ENCODE measurements at places on chromosomes 12 and 14. TPM values are rescaled to one million over a fixed set of nuclear protein-coding genes. Genes with fewer than 3 reads are reported as not detected.

- H3K4me3 ChIP-seq = no peak overlapping the region
- H3K4me1 ChIP-seq = peaks cover 62% of the 10 kb centered on the region
- DNase-seq = no peak
- H3K27ac ChIP-seq = peak overlapping the region; percentile 57
Measured at GRCh38 chr14:69674546-69675244, 63.3 kb downstream of the SUSD6 start.

GRCh38 chr12:27060740-27061139, 21.6 kb downstream of the C12orf71 start:
- H3K27me3 ChIP-seq = no peaks in the 10 kb centered on the region
- H3K36me3 ChIP-seq = no peaks in the 10 kb centered on the region
- no peaks in the 10 kb centered on the region for H3K4me1 ChIP-seq
- DNase-seq = no peak
- H3K27ac ChIP-seq = no peak overlapping the region

DNA sequence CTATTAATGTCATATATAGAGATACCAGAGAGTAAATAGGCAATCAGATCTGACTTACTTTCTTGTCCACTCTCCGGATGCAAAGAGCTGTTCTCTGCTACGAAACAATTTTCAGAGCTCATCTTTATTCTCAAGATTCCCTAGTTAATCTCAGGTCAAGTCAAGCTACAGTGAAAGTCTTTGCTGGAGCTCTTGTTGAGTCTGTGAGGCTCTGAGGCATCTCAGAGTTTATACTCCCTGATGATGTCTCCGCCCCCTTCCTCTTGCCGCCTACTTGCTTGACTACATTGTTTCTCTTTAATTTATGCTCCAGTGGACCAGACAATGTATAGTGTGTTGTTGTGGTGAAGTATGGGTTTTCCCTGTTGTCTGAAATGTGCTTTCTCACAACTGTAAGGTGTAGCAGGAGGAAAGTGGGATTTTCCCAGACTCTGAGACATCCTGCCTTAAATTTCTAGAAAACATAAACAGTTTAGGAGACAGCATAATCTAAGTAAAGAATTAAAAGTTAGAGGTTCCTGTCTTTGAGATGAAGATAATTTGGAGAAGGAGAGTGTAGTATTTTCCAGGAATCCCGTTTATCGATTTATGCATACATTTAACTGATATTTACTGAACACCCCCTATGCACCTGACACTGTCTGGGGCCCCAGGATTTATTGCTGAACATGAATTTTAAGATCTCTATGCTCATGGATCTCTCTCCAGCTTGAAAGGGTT, at the start of gene CD69:
CD69 (minus strand) TSS at position 203 of the 720 bp plus-strand sequence; CDS start at position 122, 81 bp downstream.
- H3K27ac ChIP-seq = peak within 1 kb of the TSS; percentile 23
- no peaks in the 10 kb centered on the region for H3K36me3 ChIP-seq
- peak within 1 kb of the TSS; percentile 3 for H3K4me3 ChIP-seq
- no peaks in the 10 kb centered on the region for H3K27me3 ChIP-seq
- peaks cover 6% of the 10 kb centered on the region for H3K4me1 ChIP-seq

Gene FOXA1
- not detected for total RNA-seq

Gene GLS2
- total RNA-seq = not detected

Data from tibial nerve (tissue), 4 donors.